ENCODE measurements at places on chromosomes 7 and 10.

- DNase-seq, result peak; percentile 38
Observed at GRCh38 chr10:93406364-93407145, 75.6 kb downstream of the MYOF start.

DNA sequence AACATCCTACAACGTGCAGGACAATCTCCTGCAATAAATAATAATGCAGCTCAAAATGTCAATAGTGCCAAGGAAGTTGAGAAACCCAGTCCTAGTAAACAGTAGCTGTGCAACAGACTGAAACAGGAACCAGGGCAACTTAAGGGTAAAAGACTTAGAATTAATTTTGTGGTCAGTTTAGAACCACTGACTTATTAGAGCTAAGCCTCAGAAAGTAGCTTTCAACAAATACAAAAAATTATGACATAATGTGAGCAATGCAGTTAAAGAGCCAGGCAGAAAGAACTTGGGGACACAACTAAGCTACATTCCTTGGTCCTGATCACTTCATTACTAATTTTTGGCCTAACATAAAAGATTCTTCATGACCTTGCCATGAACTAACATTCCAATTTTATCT lies 195.4 kb downstream of the MACC1 start:
- DNase-seq, result no peak

DNA sequence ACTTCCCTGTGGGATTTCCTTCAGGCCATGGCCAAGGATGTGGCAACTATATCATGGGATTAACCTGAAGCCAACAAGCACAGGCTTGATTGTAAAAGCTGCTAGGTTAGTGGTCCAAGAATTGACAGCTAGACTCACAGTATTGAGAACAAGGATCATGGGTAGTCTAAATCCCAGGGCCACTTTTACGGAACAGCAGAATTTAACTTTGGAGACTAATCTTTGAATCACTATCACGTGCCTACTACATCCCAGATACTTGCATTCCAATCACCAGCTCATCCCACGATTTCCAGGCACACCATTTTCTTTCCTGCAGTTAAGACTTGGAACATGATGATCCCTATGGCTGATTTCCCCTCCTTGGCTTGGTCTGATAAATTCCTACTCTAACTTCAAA lies 65.6 kb upstream of the ADO start:
- DNase-seq, result peak; percentile 68

DNA sequence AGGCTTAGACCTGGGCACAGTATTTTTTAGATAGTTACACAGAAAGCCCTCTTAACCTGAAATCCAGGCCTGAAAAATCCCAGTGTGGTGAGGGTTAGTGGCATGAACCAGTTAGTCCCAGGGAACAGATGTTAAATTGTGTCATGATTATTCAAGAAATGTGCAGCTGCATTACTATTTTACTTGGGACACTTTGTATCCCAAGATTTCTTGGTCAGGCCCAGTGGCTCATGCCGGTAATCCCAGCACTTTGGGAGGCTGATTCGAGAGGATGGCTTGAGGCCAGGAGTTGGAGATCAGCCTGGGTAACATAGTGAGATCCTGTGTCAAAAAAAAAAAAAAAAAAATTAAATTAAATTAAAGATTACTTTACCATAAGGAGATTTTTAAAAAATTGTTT lies 36.0 kb upstream of the OTUD1 start:
- no peak for DNase-seq

DNA sequence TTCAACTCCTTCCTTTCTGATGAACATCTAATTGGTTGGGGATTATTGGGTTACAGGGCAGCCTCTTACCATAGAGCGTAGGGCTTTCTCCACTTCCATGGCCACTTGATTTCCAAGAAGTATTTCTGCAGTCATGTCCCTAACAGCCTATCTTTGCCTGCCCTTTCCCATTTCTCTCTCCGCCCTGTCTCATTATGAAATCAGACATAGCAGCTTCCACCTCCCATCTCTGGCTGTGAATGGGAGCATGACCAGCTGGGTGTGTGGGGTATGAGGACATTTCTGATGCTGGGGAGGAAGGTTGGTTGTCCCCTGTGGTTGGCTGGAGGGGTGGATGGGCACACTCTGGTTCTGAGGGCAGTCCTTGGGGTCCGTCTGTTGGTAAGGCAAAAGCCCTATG lies 41.2 kb downstream of the ADCYAP1R1 start:
- DNase-seq, result no peak

DNA sequence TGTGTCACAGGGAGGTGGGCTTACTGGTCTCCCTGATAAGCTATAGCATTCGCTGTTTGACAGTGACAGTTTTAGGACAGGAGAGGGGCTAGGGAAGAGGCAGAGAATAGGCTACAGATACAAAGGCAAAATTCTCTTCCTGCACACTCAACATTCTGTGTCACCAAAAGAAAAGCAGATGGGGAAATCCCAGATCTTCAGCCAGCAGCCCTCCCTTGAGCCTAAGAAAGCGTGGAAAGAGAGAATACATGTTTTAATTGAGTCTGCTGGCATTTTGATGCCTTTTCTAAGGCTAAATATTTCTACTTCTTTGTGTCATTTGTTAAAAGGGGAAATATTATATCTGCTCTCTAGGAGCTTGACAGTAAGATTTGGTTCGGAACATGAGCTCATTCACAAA lies 247.0 kb downstream of the TRIL start:
- no peak for DNase-seq

Data from EL (cell line).